Left renal cortex interstitium (tissue), 4 donors: ENCODE measurements at places on chromosomes 3 and 15. TPM values are rescaled to one million over a fixed set of nuclear protein-coding genes. Genes with fewer than 3 reads are reported as not detected.

DNA sequence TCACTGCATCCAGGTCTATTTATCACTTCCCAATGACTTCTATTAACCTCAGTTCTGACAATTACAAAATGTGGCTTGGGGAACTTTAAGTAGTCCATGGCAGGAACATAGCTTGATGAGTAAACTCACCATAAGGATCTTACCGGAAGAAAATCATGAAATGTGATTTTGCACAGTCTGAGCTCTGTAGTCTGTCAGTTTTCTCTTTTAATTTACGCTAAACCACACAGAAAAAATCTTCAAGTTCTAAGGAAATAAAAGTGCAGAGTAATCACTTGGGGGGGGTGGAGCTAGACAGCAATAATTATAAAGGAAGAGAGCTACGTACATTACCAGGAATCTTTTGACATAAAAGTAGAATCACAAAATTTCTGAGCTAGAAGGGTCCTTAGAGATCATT is 9.2 kb downstream of the TBC1D5 start:
- DNase-seq, result no peak

DNA sequence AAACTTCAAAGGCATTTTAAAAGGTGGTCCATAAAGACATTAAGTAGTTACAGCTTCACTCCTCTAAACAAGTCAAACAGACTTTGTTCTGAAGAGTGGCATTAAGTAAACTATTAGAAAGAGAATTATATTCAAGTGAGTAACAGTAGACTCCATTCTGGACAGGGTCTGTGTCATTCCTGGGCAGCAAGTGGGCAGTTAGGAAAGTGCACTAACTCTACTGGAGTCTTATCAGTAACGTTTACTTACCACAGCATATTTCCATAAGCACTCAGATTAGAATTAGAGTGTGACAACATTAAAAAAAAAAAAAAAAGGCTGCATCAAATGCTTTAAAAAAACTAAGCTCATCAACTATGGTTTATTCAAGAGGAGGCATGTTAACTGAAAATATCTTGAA is 10.6 kb downstream of the UBR1 start:
- DNase-seq, result no peak

The IL17RD gene
- 55.6 TPM for polyA plus RNA-seq

DNA sequence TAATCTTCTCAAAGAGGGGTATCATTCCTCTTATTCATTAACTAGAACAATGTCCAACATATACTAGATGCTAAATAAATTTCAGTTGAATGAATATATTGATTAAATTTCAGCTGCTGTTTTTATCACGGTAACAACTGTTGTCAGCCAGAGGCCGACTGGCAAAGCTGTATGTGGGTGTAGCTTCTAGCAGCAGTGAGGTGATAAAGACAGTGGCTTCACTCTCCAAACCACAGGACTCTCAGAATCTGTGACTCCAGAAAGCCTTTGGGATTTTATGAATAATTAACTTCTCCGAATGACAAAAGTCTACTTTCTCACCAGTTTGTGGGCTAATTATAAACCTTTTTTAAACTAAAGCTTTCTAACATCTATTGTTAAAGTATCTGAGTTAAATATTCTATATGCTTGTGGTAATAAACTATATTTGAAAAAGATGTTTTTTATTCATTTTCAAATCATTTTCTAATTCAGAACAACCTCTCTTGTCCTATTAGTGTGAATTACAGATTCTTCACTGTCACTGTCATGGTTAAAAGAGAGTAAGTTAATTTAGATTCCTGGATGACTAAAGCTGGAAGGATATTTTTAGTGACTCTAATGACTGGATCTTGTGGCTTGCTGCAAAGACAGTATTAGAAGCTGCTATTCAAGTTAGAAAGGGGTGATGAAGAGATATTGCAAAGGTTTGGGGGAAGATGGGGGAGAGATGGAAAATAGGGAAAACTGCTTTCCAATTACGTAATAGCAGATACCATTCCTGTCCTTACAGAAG is 796.4 kb upstream of the ARPP21 start:
- DNase-seq, result no peak

The XIRP1 gene
- polyA plus RNA-seq, result 0.11 TPM

- DNase-seq, result no peak
Measured at GRCh38 chr3:177201700-177202397, 4.6 kb upstream of the TBL1XR1 start.
